ENCODE measurements at places on chromosomes 1 and 21.

DNA sequence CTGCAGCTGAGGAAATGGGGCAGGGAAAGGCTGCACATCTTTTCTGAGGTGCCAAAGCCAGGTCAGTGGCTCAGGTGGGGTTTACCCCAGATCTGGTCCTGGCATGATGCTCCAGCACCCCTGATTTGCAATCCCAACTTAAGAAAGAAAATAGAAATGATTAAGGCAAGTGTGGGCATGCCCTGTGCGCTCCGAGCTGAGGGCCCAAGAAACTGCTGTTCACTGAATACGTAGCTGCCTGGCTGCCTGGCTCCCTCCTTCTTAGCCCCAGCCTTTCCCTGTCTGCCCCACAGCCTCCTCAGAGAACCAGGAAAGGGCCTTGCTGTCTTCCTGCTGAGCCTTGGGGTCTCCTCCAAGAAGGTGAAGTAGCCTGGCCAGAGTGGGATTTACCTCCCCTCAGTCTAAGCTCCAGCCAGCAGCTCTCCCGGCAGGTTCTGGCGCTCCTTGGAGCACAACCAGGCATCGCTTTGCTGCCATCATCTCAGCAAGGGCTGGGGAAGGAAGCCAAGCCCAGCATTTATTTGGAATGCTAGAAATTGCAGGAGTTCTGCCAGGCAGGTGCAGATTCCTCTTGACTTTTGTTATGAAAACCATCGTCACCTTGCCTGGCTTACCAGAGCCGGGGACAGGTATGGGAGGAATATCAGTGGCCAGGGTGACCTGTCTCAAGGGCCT lies 51.3 kb upstream of the SELENON start:
- peaks cover 2% of the 10 kb centered on the region for H3K27me3 ChIP-seq
- H3K36me3 ChIP-seq, result no peaks in the 10 kb centered on the region
- DNase-seq, result no peak
- no peak overlapping the region for H3K27ac ChIP-seq

DNA sequence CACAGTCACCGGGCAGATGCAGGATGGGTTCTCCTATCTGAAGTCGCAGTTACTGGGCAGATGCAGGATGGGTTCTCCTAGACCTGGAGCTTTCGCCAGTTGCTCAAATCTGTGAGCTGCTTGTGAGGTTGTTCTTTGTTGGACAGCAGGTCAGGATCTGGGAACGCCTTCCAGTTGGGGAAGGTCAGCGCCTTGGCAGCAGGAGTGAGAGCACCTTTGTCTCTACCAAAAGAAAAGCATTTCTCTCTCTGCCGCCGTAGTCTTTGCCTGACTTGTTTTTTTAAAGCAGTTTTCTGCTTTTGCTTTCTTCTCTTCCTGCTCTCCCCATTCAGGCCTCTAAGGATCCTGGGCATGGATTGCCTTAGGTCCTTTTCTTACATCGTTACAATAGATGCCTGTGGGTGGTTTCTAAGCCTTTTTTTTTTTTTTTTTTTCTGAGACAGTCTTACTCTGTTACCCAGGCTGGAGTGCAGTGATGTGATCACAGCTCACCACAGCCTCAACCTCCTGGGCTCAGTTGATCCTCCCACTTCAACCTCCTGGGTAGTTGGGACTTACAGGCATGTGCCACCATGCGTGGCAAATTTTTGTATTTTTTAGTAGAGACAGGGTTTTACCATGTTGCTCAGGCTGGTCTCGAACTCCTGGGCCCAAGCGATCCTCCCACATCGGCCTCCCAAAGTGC lies 15.7 kb downstream of the PEX14 start:
- peaks cover 24% of the 10 kb centered on the region for H3K4me1 ChIP-seq
- no peak overlapping the region for H3K4me3 ChIP-seq
- no peaks in the 10 kb centered on the region for H3K27me3 ChIP-seq
- DNase-seq, result no peak
- H3K27ac ChIP-seq, result no peak overlapping the region
- peaks cover 6% of the 10 kb centered on the region for H3K36me3 ChIP-seq

GRCh38 chr21:45510466-45510955 lies 31.7 kb downstream of the SLC19A1 start:
- no peak overlapping the region for H3K4me3 ChIP-seq
- H3K36me3 ChIP-seq, result peaks cover 10% of the 10 kb centered on the region
- no peaks in the 10 kb centered on the region for H3K27me3 ChIP-seq
- no peak for DNase-seq
- peaks cover 2% of the 10 kb centered on the region for H3K4me1 ChIP-seq
- no peak overlapping the region for H3K27ac ChIP-seq

- no peaks in the 10 kb centered on the region for H3K27me3 ChIP-seq
- DNase-seq, result no peak
- peaks cover 30% of the 10 kb centered on the region for H3K36me3 ChIP-seq
- no peak overlapping the region for H3K4me3 ChIP-seq
- no peak overlapping the region for H3K27ac ChIP-seq
- peaks cover 20% of the 10 kb centered on the region for H3K4me1 ChIP-seq
These were observed 50.7 kb downstream of the MACF1 start for GRCh38 chr1:39255222-39255621.

DNA sequence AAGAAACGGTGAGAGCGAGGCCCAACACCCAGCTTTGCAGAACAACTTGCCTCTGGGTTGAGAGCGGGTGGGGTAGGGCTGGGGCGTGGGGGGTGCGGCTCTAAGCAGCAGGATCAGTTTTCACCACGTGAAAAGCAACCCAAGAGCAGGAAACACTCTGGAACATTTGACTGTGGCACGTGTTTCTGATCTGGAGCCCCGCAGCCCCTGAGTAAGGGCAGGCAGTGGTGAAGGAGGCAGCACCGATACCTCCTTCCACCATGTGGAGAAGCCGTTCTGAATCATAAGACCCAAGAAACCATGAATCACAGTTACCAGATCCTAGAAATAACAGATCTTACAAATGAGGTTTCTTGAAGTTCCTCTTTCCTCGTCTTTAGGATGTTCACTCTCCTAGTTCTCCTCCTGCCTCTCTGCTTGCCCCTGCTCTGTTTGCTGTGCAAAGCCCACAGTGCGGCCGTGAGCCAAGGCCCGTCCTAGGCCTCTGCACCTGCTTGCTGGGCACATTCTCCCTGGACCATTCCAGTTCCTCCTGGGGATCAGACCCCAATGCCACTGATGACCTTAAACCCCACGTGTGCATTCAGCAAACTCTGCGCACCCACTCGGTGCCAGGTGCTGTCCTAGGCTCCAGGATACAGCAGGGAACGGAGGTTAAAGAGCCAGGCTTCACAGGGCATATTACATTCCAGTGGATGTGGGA lies 31.9 kb downstream of the SLC1A7 start:
- peak; percentile 14 for DNase-seq
- H3K36me3 ChIP-seq, result no peaks in the 10 kb centered on the region
- H3K27me3 ChIP-seq, result peaks cover 2% of the 10 kb centered on the region
- no peak overlapping the region for H3K4me3 ChIP-seq
- H3K27ac ChIP-seq, result peak overlapping the region; percentile 12
